ENCODE measurements at places on chromosomes 2 and 18.

DNA sequence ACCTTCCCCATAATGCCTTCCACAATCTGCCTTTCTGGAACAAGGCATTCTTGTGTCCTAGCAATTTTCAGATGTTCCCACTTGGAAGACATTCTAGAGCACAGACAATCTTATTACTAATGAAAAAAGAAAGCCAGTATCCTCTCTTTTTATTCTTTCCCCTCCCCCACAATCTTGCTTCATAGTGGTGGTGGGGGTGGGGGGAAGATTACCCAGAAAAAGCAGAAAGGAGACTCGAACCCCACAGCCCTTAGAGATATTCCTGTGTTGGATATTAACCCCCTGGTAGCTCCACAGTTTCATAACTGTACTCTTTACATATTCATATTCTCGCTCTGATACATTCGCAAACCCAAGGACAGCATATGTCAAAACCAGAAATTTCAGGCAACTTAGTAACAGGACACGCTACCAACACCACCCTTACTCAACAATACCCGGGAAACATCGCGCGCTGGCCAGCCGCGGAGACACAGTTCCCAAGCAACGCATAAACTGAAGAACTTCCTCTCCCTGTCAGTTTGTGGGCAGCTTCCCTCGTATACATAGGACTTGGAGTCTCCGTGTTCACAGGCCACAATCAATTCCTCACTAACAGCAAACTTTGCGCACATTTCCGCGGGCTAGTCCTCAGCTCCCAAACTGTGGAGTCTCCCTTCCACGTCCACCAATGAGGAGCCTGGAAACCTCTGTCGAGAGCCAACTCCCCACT is 793 bp downstream of the NR4A2 start:
- DNase-seq: no peak

- DNase-seq: no peak
These were observed 79.5 kb downstream of the FARSB start for GRCh38 chr2:222576171-222577081.

GRCh38 chr2:204885747-204886146 is 340.5 kb downstream of the PARD3B start:
- DNase-seq: no peak

DNA sequence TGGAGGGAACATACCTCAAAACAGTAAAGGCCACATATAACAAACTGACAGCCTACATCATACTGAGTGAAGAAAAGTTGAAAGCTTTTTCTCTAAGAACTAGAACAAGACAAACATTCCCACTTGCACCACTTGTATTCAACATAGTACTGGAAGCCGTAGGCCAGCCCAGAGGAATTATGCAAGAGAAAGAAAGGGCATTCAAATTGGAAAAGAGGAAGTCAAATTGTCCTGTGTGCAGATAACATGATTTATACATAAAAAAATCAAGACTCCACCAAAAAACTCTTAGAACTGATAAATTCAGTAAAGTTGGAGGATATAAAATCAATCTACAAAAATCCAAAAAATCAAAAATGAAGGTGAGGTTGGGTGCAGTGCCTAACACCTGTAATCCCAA is 8.0 kb upstream of the KDM3A start:
- no peak for DNase-seq

DNA sequence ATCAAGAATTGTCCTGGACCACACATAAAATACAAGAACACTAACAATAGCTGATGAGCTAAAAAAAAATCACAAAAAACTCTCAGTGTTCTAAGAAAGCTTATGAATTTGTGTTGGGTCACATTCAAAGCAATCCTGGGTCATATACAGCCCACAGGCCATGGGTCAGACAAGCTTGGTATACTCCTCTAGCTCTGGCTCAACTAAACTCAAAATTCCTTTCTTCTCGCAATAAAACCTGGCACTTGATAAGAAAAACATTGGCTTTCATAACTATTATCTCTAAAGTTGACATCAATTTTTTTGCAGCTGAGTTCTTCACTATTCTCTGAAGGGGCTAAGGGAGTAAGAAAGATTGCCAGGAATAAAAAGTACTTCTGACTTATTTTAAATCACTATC is 38.3 kb downstream of the FBXO48 start:
- DNase-seq: no peak
